ENCODE measurements at places on chromosomes 5 and 9.

GRCh38 chr9:87675906-87676515, 49.9 kb upstream of the CTSL start:
- DNase-seq, result no peak

GRCh38 chr5:127416906-127417305, 100.5 kb upstream of the PRRC1 start:
- no peak for DNase-seq

DNA sequence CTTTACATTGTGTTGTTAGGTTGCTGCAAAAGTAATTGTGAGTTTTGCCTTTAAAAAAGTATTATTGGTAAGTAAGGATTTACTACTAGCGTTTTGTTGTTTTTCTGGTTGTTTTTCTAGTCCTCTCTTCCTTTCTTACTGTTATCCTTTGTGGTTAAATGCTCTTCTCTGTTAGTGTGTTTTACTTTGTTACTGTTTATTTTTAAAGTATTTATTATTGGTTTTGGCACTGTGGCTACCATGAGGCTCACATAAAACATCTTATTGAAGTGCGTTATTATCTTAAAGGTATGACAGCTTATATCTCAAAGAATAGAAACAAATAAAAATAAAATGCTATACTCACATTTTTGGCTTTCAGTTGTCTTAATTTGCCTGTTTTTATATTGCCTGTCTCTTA, 17.6 kb downstream of the DMXL1 start:
- no peak for DNase-seq

DNA sequence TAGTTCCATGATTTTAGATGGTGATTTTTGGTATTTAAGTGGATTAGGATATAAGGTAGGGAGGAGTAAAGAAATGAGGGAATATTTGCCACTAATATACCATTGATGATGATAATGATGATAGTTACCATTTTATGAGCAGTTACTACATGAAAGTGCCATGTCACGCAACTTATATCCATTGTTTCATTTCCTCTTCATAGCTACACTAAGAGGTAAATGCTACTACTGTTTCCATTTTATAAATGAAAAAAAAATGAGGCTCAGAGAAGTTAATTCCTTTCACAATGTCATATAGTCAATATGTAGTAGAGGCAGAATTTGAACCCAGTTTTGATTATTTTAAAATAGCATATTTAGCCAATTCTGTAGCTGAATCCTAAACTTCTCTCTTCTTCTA, 112.2 kb upstream of the ADRA1B start:
- DNase-seq, result no peak

DNA sequence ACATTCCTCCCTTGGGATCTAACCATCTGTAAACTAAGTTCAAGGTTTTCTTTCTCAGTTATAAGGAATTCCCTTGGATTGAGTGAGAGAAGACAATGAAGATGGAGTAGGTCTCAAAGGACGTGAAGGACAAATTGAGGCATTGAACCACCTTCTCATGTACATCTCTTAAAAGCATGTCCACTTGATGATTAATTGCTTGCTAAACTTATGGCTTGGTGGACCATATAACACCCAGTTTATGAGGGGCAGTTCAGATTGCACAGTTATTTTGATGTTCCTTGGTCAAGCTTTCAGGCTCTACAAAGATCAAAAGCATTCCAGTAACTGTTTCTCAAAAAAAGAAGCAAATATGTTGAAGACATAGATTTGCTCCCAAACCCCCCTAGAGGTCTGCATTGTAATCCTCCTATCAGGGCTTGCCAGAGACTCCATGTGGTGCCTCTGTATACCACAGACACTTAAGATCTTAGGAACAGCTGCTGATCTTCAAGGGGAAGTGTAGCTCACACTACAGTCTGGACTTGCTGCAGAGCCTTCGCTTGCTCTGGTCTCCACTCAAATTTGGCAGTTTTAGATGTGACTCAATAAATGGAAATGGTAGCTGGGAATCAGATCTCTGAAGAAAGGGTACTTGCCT, 56.9 kb upstream of the ALDH1A1 start:
- no peak for DNase-seq

DNA sequence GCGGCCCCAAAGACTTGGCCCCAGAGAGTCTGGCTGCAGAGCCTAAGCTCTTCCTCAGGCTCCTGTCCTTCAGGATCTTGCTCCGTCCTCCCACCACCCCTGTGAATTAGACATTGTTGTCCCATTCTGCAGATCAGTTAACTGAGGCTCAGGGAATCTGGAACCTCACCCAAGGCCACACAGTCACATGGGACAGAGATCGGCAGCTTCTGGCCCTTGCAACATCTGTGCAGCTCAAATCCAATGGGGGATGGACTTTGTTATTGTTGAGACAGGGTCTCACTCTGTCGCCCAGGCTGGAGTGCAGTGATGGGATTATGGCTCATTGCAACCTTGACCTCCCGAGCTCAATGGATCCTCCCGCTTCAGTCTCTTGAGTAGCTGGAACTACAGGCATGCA, 23.9 kb upstream of the LAMC3 start:
- DNase-seq, result no peak

- no peak for DNase-seq
Measured at GRCh38 chr9:130330202-130330862, 64.8 kb downstream of the HMCN2 start.

DNA sequence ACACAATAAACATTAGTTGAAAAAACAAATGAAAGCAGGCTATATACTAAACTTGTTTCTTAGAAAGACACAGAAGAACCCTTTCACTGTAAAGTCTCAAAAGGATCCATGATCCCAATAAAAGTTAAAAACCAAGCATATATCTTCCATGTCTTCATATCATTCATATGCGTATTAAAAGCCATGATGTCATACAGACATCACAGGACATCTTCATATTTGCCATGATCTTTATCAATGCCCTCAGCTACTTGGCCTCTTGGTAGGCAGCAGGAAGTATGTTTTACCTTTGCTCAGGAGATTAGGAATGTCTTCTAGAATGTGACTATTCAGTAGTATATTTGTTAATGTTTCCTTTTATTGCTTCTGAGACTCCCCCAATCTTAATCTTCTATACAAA, 16.8 kb downstream of the AP3B1 start:
- DNase-seq, result no peak

DNA sequence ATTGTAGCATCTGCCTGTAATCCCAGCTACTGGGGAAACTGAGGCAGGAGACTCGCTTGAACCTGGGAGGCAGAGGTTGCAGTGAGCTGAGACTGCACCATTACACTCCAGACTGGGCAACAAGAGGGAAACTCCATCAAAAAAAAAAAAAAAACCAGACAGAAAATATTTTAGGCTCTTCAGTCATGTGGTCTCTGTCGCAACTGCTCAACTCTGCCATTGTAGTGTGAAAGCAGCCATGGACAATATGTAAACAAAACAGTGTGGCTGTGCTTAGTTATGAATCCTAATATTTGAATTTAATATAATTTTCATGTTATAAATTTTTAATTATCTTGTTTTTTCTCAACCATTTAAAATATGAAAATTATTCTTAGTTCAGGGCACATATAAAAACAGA, 38.4 kb downstream of the ZFAND5 start:
- DNase-seq, result no peak

GRCh38 chr9:137430723-137431415, 7.7 kb downstream of the NOXA1 start:
- no peak for DNase-seq

DNA sequence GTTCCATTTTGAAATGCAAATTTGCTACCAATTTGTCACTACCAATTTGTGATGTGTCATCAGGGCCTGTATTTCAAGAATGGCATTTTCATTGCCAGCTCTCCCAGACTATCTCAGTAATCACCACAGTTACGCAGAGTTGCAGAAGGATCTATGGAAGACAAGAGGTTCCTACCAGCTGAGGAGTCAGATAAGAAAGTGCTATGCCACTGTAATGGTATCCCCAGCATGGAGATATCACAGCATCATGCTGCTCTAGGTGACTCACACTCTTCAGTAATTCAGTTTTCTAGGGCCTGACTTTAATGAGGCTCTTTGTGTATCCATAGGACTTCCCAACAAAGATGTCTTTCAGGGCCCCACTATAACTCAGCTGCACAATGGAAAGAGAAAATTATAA, 490.3 kb downstream of the ARHGEF28 start:
- peak; percentile 22 for DNase-seq

DNA sequence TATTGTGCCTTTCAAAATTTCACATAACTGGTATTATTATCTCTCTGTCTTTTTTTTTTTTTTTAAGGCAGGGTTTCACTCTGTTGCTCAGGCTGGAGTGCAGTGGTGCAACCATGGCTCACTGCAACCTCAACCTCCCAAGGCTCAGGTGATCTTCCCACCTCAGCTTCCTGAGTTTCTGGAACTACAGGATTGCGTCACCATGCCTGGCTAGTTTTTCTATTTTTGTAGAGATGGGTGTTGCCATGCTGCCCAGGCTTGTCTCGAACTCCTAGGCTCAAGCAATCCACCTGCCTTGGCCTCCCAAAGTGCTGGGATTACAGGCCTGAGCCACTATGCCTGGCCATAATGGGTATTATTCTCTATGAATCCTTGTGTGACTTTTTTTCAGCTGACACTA, 402.3 kb upstream of the SMARCA2 start:
- no peak for DNase-seq

- no peak for DNase-seq
Measured at GRCh38 chr9:15400281-15400941, 22.3 kb upstream of the SNAPC3 start.

Data from HEK293T (cell line).